A549 treated with GW870086 at 1 μM for 4 hours (cell line): ENCODE measurements at places on chromosomes 6 and 20. TPM values are rescaled to one million over a fixed set of nuclear protein-coding genes. Genes with fewer than 3 reads are reported as not detected.

The TNNC2 gene
- total RNA-seq = 0.28 TPM in 2 of 5 replicates, not detected in the others

The F13A1 gene
- not detected in 5 replicates for total RNA-seq

The DCBLD1 gene
- 24.0 to 29.9 TPM (median 26.3 TPM) in 5 replicates for total RNA-seq

The PRND gene
- not detected in 5 replicates for total RNA-seq

The OPN5 gene
- total RNA-seq = not detected in 5 replicates

The TAB2 gene
- 22.0 to 31.0 TPM (median 28.7 TPM) in 5 replicates for total RNA-seq

The GPLD1 gene
- total RNA-seq = 0.88 to 1.1 TPM (median 1.1 TPM) in 5 replicates

The SLC22A7 gene
- not detected in 5 replicates for total RNA-seq

The RGS17 gene
- 5.0 to 9.0 TPM (median 8.1 TPM) in 5 replicates for total RNA-seq

The GDAP1L1 gene
- total RNA-seq = 0.08 TPM in 1 of 5 replicates, not detected in the others

The BIRC7 gene
- 1.4 to 3.3 TPM (median 2.3 TPM) in 5 replicates for total RNA-seq

The MEI4 gene
- not detected in 5 replicates for total RNA-seq

The RAMACL gene
- 0.09 to 0.43 TPM (median 0.13 TPM) in 4 of 5 replicates, not detected in the other for total RNA-seq

The KCNK15 gene
- total RNA-seq = 0.32 to 0.75 TPM (median 0.60 TPM) in 5 replicates

The FAM83C gene
- 0.06 to 0.14 TPM (median 0.08 TPM) in 5 replicates for total RNA-seq

The GABRR1 gene
- not detected in 5 replicates for total RNA-seq

The ARMC12 gene
- 0.25 to 0.63 TPM (median 0.35 TPM) in 5 replicates for total RNA-seq

The CLIC5 gene
- total RNA-seq = 0.10 TPM in 1 of 5 replicates, not detected in the others

The BACH2 gene
- total RNA-seq = 0.64 to 1.9 TPM (median 0.75 TPM) in 5 replicates

The COL19A1 gene
- total RNA-seq = not detected in 5 replicates

The ZSCAN23 gene
- not detected in 5 replicates for total RNA-seq

The ZNF311 gene
- 0.09 to 0.27 TPM (median 0.16 TPM) in 5 replicates for total RNA-seq

The CCN6 gene
- total RNA-seq = not detected in 5 replicates

The TSHZ2 gene
- total RNA-seq = not detected in 5 replicates

The FNDC11 gene
- total RNA-seq = 0.13 to 0.54 TPM (median 0.21 TPM) in 5 replicates

The SLC17A4 gene
- total RNA-seq = not detected in 5 replicates

The MRPS18B gene
- total RNA-seq = 68.5 to 99.0 TPM (median 70.9 TPM) in 5 replicates

The SUMO4 gene
- total RNA-seq = not detected in 5 replicates

The ARMH2 gene
- not detected in 5 replicates for total RNA-seq

The KHDC1L gene
- 0.36 to 0.51 TPM (median 0.42 TPM) in 4 of 5 replicates, not detected in the other for total RNA-seq

The BANF2 gene
- total RNA-seq = not detected in 5 replicates

The NKX2-4 gene
- not detected in 5 replicates for total RNA-seq

The ZSCAN16 gene
- total RNA-seq = 4.0 to 5.8 TPM (median 4.5 TPM) in 5 replicates

The MAFB gene
- 0.13 to 0.31 TPM (median 0.16 TPM) in 5 replicates for total RNA-seq

The TDRD6 gene
- total RNA-seq = not detected in 5 replicates

The CSE1L gene
- 85.1 to 106 TPM (median 92.0 TPM) in 5 replicates for total RNA-seq

The TRIM10 gene
- total RNA-seq = not detected in 5 replicates

The SPTLC3 gene
- total RNA-seq = 0.06 to 0.21 TPM (median 0.09 TPM) in 3 of 5 replicates, not detected in the others

The ECT2L gene
- total RNA-seq = not detected in 5 replicates

The CDH4 gene
- 6.0 to 8.7 TPM (median 7.7 TPM) in 5 replicates for total RNA-seq

The HAO1 gene
- not detected in 5 replicates for total RNA-seq

The CYP24A1 gene
- 85.5 to 193 TPM (median 162 TPM) in 5 replicates for total RNA-seq

The TMEM244 gene
- not detected in 5 replicates for total RNA-seq

The CTAGE9 gene
- not detected in 5 replicates for total RNA-seq

The BCAS4 gene
- 27.4 to 30.9 TPM (median 29.6 TPM) in 5 replicates for total RNA-seq

The TNFRSF21 gene
- 17.1 to 19.9 TPM (median 19.0 TPM) in 5 replicates for total RNA-seq

The PLTP gene
- total RNA-seq = 1.5 to 2.2 TPM (median 1.6 TPM) in 5 replicates

The CLDN20 gene
- total RNA-seq = not detected in 5 replicates

The CST5 gene
- total RNA-seq = not detected in 5 replicates

The C20orf202 gene
- 0.09 TPM in 1 of 5 replicates, not detected in the others for total RNA-seq

The GGT7 gene
- 5.2 to 8.9 TPM (median 8.0 TPM) in 5 replicates for total RNA-seq

The ASCC3 gene
- total RNA-seq = 15.8 to 19.5 TPM (median 16.8 TPM) in 5 replicates
